ENCODE measurements at places on chromosomes 2 and 18. TPM values are rescaled to one million over a fixed set of nuclear protein-coding genes. Genes with fewer than 3 reads are reported as not detected.

DPYSL5 gene
- total RNA-seq = not detected

TGFBRAP1 gene
- total RNA-seq = 10.4 TPM

SLC40A1 gene
- total RNA-seq = 5.0 TPM

RTN4 gene
- total RNA-seq = 216 TPM

TM4SF20 gene
- under 0.01 TPM for total RNA-seq

SCG2 gene
- total RNA-seq = 0.56 TPM

UGT1A8 gene
- total RNA-seq = not detected

DNA sequence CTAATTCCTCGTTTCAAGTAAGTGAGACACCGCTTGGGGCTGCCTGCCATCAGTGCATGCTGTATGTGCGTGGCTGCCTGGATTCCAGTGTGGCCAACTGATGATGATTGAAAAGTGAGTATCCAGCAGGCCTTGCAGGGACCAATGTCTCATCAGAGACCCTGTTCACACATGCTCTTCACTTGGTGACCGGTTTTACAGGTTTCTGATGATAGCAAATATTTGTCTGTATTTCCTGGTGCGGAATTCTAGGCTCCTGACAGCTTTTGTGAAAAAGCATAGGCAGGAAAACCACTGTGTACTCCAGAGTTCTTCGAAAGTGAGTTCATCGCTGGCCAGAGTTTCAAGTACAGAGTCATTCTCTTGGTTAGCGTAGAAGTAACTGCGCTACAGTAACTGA, 13.8 kb upstream of the YWHAQ start:
- H3K36me3 ChIP-seq = no peaks in the 10 kb centered on the region
- H3K4me3 ChIP-seq = no peak overlapping the region
- H3K4me1 ChIP-seq = peaks cover 8% of the 10 kb centered on the region
- no peak overlapping the region for H3K27ac ChIP-seq

- no peak overlapping the region for H3K4me3 ChIP-seq
- no peaks in the 10 kb centered on the region for H3K4me1 ChIP-seq
- no peak for DNase-seq
- no peak overlapping the region for H3K27ac ChIP-seq
- no peaks in the 10 kb centered on the region for H3K27me3 ChIP-seq
- no peaks in the 10 kb centered on the region for H3K36me3 ChIP-seq
These were observed 54.4 kb downstream of the DOK6 start for GRCh38 chr18:69455125-69455524.

DNA sequence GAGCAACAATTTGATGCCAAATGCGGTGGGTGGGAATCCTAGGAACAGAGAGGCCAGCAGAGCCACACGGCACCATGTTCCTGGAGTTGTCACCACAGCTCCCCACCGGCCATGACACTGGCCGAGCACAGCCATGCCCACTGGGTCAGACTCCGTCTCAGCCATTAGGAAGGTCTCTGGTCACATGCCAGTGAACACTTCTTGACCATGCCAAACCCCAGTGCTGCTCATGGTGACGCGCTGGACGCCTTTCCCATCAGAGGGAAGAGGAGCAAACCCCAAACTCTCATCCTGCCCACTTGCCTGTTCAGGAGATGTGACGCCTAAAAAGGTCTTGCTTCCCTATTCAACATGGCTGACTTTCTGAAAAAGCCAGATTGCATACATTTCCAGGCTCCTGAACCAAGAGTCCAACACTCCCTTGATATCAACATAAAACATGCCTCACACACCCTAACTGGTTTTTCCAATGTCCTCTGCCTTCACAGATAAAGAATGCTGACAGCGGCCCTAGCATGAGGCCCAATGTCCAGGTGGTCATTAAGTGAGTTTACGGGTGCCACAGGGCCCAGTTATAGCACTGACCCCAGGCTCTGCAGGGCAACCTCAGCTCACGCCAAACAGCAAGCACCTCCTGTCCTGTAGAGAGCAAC, 31.9 kb downstream of the TFCP2L1 start:
- DNase-seq = no peak
- H3K4me3 ChIP-seq = no peak overlapping the region
- H3K27me3 ChIP-seq = peaks cover 16% of the 10 kb centered on the region
- H3K4me1 ChIP-seq = no peaks in the 10 kb centered on the region
- no peaks in the 10 kb centered on the region for H3K36me3 ChIP-seq

GRCh38 chr18:68693091-68693815, 21.7 kb downstream of the TMX3 start:
- no peaks in the 10 kb centered on the region for H3K4me1 ChIP-seq
- H3K27me3 ChIP-seq = no peaks in the 10 kb centered on the region
- H3K36me3 ChIP-seq = peaks cover 33% of the 10 kb centered on the region
- H3K27ac ChIP-seq = no peak overlapping the region
- H3K4me3 ChIP-seq = no peak overlapping the region

- no peak overlapping the region for H3K4me3 ChIP-seq
- peak; percentile 46 for DNase-seq
- H3K36me3 ChIP-seq = peaks cover 2% of the 10 kb centered on the region
- no peak overlapping the region for H3K27ac ChIP-seq
These were observed 9.4 kb downstream of the SMAD4 start for GRCh38 chr18:51039138-51040112.

GRCh38 chr2:111173856-111174255, 53.1 kb downstream of the BCL2L11 start:
- H3K36me3 ChIP-seq = no peaks in the 10 kb centered on the region
- peaks cover 3% of the 10 kb centered on the region for H3K4me1 ChIP-seq
- no peak overlapping the region for H3K27ac ChIP-seq
- DNase-seq = no peak

- DNase-seq = no peak
- no peaks in the 10 kb centered on the region for H3K4me1 ChIP-seq
- H3K4me3 ChIP-seq = no peak overlapping the region
- H3K36me3 ChIP-seq = no peaks in the 10 kb centered on the region
- peaks cover 23% of the 10 kb centered on the region for H3K27me3 ChIP-seq
These were observed 128.0 kb upstream of the MSH6 start for GRCh38 chr2:47654790-47655562.

DNA sequence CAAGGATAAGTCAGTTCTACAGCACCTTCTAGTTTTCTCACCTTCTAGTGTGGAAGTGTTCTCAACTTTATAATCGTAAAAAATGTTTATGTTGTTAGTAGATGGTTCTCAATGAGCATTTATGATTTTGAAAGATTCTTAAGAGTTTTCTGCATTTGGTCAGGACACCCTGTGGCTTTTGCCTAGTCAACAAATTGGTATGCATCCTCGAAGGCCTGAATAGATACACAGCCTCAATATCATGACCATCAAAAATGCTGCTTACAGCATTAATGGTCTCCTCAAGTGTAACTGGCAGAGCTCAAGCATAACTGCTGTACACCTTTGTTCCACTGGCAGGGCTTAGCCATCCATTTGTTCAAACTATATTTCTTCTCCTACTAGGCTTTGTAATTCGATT, 96.7 kb downstream of the CRACDL start:
- no peak overlapping the region for H3K4me3 ChIP-seq
- peaks cover 3% of the 10 kb centered on the region for H3K27me3 ChIP-seq
- H3K27ac ChIP-seq = no peak overlapping the region
- H3K36me3 ChIP-seq = no peaks in the 10 kb centered on the region
- peak; percentile 19 for DNase-seq

- H3K27ac ChIP-seq = no peak overlapping the region
- no peaks in the 10 kb centered on the region for H3K4me1 ChIP-seq
- no peak for DNase-seq
- H3K4me3 ChIP-seq = no peak overlapping the region
These were observed 1591.5 kb downstream of the LRP1B start for GRCh38 chr2:140539242-140539875.

- no peaks in the 10 kb centered on the region for H3K36me3 ChIP-seq
- no peak overlapping the region for H3K4me3 ChIP-seq
- no peaks in the 10 kb centered on the region for H3K27me3 ChIP-seq
- H3K4me1 ChIP-seq = peaks cover 7% of the 10 kb centered on the region
- DNase-seq = peak; percentile 50
These were observed 590.9 kb upstream of the ZEB2 start for GRCh38 chr2:145110668-145111356.

- H3K27ac ChIP-seq = no peak overlapping the region
- no peaks in the 10 kb centered on the region for H3K4me1 ChIP-seq
- DNase-seq = no peak
These were observed 547.6 kb upstream of the RAB6C start for GRCh38 chr2:129431881-129432280.

Measured in IMR-90 (cell line).